ENCODE measurements at places on chromosomes 5 and 9.

GRCh38 chr5:171762903-171763302 is 22.7 kb upstream of the SMIM23 start:
- DNase-seq: no peak

DNA sequence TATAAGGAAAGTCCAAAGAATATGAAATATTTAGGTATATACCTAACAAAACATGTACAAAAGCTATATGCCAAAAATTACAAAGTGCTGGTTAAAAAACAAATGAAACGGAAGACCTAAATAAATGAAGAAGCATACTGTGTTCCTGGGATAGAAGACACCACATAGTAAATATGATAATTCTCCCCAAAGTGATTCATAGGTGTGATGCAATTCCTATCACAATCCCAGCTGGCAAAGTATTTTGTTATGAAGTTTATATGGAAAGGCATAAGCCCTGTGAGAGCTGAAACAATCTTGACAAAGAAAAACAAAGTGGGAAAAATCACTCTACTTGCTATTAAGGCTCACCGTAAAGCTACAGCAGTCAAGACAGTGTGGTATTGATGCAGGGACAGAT is 2.6 kb upstream of the SMIM23 start:
- DNase-seq: no peak

DNA sequence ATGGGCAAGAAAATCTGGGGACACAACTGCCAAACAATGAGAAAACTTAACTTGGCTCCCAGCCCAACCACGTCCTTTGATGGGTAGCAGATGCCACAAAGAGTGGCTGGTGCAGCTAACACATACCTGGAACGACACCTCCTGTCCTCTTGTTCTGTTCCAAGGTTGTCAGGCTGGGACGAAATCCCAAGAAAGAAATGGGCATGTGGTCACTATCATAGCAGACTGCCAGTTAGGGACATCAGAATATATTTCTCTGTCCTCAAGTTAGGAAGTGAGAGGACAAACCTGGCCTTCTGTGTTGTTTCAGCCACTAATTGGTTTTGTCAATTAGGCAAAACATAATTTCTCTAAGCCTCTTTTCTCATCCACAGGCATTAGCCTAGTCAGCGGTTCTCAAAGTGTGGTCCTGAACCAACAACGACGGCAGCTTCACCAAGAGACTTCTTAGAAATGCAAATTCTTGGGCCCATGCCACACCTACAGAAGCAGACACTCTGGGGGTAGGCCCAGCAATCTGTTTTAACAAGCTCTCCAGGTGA is 63.4 kb downstream of the RAPGEF1 start:
- DNase-seq: peak; percentile 26

DNA sequence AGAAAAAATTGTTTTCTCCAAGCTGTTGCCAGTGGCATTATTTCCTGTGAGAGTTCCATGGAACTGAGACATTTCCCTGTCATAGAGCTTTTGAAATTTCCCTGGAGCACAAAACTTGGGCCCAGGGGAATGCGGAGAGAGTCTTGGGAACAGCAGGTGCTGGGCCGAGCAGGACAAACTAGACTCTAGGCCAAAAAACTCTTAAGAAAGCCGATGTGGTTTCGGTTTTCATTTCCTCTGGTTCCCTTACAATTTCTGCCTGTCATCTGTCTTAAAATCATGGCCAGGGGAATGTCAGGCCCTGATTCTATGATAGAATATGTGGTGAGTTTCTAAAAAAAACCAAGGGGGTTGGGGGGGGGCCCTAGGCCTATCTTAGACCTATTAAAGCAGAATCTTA is 4.6 kb downstream of the SLC35A4 start:
- DNase-seq: no peak

DNA sequence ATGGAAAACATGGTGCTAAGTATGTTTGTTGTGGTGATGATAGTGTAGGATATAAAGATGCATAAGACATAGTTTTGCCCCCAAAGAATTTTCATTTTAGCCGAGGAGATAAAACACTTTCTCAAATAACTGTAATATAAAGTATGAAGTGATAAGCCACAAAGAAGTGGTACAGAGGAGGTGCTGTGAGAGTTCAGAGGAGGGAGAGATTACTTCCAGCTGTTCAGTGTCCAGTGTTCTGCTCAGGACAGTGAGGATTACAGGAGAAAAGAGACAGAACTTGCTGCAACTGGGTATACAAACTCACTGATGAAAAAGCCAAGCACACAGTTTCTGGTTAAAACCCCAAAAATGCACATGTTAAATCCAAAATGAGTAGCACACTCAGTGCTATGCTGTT is 309.3 kb downstream of the KIAA0825 start:
- no peak for DNase-seq

DNA sequence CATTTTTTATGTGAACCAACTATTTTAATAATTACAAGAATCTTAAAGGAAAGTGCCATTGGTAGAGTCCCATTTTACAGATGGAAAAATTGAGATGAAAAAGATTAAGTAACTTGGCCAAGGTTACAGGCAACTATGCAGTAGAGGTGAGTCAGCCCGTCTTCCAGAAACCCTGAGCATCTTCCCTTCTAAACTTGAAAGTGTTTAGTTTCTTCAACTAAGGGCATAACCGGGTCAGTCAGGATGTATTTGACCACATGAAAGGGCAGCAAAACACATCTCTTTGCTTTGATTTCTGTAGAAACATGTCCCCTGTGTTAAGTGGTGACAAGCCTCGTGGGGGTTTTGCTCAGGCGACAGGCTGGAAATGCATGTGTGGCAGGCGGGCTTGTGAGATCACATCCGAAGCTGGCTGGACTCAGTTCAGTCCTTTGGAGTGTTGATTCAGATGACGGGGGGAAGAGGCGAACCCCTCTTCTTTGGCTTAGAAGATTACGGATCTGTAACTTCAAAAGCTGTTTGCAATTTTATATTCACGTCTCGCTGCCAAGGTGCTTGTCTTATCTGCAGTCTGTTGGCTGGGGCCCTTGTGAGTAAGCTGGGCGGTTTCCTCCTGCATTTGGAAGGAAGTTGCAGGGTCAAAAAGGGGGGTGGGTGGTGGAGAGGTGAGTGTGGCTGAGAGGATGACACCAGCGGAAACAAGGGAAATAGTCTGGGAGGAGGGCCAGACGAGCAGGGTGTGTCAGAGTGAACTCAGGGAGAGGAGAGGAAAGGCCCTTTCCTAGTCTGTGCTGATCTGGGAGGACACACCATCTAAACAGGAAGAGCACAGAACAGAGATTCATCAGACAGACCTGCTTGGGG is 78.9 kb upstream of the RPS23 start:
- DNase-seq: peak; percentile 50

Measured in effector CD8-positive, alpha-beta T cell (primary cell).